HAP-1 (cell line): ENCODE measurements at places on chromosomes 5 and 9.

- no peak for DNase-seq
Measured at GRCh38 chr5:175860531-175861045, 10.8 kb upstream of the CPLX2 start.

GRCh38 chr5:81694726-81695125, 56.2 kb downstream of the SSBP2 start:
- no peak for DNase-seq

DNA sequence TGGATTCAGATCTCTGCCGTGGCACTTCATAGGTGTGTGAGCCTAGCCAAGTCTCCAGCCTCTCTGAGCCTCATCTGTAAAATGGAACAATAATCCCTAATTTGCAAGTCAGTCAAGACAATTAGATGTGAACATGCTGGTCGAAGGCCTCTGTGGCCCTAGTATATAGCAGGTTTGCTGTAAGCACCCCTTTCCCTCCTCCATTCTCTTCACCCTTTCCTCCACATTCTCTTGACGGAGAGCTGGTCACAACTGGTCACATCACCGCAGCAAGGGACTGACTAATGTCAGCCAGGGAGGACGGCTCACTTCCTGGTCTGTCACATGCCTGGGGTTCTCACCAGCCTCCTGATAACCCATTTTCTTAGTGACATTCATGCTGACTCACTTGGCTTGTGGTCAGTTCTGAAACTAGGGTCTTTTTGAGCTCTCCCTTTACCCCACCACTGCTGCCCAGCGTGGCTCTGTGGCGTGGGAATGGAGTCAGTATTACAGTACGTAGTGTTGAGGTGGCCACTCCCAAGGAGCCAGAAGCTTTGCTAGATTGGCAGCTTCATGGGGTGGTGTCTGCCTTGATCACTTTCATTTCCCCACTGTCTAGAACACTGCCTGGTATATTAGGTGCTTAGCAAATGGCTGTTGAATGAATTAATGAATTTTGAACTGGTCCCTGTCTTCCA, 47.8 kb downstream of the ERGIC1 start:
- DNase-seq: no peak

- DNase-seq: no peak
Measured at GRCh38 chr5:179287071-179287470, 58.2 kb downstream of the ADAMTS2 start.

DNA sequence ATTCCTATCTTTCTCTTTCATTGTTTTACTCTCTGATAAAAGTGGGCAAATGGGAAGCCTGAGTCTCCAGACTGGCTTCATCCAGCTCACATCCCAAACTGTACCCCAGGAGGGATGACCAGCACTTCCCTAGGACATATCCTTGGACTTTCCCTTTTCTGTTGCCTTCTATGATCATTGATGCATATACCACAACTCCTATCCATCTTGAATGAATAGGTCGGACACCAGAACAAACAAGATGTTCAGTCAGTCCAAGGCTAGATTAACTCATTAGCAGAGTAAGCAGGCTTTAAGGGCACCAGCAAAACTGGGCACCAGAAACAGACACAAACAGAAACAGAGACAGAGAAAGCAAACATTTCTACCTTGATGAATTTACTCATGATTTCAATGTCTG, 159.1 kb upstream of the RGMB start:
- no peak for DNase-seq

GRCh38 chr9:114606597-114607207, 4.4 kb upstream of the TMEM268 start:
- DNase-seq: no peak

DNA sequence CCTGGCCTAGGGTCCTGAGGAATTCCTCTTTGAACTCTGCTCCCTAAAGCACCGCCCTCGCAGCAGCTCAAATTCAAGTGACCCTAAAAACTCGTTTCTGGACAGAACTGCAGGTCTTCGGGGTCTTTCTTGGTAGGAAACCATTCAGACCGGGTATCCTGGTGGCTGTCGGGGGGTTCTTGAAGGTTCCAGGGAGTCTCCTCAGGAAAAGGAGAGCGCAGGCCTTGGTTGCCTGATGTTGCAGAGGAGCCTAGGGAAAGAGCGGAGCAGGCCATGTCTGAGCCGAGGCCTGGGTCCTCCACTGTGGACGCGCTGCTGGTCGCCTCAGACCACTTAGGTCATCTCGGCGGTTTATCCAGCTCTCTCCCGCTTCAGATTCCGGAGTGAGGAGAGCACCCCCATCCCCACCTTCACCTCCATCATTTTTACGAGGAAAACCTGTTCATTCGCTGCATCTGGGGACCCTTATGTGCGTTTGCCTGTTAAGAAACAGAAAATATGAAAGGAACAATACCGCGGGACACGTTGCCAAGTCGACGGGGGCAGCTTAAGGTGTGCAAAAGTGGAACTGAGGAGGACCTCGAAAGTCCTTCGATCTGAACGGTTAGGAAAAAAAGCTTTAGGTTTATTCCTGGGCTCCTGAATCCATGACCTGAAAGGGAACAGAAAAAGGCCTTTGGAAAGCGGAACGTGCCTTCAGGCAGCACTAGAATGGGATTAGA, 299.4 kb downstream of the PARP8 start:
- DNase-seq: no peak

- no peak for DNase-seq
Measured at GRCh38 chr5:138469540-138470321, 4.5 kb downstream of the EGR1 start.

DNA sequence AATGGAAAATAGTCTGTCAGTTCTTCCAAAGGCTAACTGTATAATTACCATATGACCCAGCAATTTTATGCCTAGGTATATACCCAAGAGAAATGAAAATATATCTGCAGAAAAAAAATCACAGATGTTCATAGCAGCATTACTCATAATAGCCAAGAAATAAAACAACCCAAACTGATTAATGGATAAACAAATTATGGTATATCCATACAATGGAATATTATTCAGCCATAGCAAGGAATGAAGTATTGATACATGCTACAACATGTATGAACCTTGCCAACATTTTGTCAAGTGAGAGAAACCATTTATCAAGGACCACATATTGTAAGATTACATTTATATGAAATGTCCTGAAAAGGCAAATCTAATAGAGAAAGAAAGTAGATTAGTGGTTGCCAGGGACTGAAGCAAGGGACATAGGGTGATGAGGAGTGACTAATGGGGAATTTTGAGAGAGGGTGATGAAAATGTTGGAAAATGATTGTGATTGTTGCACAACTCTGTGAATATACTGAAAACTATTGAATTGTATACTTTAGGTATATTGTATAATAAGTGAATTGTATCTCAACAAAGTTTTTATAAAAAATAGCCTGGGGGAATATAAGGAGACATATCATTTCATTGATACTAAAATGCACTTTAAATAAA, 114.4 kb downstream of the PBX3 start:
- DNase-seq: no peak

DNA sequence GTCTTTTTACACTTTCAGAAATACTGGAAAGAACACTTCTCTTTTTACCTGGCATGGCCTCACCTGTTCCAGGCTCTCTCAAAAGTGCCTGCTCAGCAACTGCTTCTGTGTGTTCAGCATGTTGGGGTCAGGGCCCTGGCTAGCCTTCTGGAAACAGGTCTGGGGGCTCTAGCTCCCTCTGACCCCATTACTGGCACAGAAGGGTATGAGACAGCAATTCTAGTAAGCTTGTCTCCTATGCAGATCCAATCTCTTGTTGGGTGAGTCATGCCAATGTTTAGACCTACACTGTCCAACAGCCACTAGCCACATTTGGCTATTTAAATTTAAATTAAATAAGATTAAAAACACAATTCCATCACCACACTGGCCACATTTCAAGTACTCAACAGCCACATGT, 80.8 kb downstream of the MAPKAP1 start:
- DNase-seq: no peak

DNA sequence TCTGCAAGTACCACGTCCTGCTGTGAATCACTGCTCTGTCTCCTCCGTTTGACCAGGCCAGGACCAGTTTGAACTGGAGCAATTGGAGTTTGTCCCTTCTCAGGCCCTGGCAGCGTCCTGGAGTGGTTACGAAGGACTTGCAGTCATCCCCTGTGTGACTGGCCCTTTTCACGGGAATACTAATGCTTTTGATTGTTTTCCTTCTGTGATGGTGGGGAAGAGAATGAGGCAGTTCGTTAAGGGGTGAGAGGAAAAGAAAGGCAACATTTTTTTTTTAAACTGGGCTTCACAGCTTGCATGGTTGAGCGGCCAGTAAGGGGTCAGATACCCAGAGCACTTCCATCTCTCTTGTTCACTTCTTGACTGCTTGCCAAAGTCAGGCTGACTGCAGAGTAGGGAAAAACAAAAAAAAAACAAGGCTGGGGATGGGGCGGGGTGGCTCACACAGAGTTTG, 153.5 kb upstream of the STK32A start:
- DNase-seq: no peak

DNA sequence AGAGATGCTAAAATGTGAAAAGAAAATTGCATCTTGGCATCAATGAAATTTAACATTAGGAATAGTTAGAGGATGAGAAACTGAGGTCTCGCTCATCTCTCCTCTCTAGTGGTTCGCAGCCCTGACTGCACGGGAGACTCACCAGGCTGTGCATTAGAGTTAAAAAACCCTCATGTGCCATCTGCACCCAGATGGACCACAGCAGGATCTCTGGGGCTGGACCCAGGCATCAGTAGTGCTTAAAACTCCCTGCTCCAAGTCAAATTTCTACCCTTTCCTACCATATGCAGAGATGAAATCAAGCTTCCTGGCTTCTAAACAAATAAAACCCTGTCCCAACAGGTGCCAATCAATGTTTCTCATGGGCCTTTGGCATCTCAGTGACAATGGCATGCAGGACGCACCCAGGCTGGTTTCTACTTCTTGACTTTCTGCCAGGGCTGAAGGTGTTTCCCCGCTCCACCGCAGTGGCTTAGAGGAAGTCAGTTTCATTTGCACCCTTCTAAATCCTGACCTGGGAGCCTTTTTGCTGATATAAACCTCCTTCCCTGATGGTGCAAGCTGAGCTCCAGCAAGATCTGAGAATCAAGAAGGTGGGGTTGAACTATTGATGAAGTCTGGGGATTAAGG, 132.6 kb downstream of the NSG2 start:
- DNase-seq: no peak

GRCh38 chr5:58891086-58891970, 308.5 kb downstream of the RAB3C start:
- peak; percentile 76 for DNase-seq

DNA sequence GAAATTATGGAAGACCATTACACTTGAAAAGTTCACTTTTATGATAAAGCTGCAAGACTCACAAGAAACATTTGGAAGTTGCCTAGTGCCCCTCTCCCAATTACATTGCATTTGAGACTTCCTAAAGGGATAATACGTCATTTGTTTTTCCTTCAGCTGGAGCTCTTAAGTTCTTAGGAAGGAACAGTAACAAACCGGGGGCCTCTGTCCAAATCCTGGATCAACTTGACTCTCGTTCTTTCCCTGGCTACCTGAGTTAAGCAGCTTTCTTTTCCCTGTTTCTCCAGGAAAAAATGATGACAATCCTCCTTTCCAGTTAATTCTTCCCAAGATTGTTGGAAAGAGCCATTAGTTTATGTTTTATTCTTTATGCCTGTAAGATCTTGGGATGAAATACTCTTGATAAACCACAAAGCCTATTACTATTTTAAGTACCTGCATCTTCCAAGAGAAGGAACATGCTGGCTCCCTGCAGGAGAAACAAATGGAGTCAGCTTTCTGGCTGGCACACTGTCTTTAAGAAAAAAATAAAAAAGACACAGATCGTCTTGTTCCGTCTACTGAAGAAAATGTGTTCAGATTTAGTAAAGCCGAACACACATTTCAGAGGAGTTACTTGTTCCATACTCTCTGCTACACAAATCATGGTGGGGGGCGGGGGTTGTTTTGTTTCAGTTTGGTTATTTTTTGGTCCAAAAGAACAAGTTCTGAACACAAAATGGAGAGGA, 297.9 kb downstream of the EFNA5 start:
- DNase-seq: no peak
